Left colon (tissue), 2 donors: ENCODE measurements at places on chromosomes 5 and 9.
A peak's percentile ranks its signal among the peaks of the same experiment; 100 is the strongest.

DNA sequence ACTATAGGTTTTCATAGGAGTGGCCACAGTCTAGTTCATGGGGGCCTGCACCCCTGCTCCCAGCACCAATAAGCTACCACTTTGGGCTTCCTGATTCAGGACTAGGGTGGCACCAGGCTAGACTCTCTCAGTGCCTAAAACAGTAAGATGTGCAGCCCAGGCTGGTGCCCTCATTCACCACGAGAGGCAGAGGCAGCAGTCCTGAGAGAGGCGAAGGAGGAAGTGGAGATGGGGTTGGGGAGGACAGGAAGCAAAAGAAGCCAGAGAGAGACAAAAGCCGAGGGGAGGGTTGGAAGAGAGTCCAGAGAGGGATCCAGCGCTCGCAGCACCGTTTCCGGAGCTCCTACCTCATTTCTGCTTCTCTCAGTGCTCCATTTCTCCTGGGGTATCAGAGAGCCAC, 180.9 kb downstream of the MED10 start:
- no peak for DNase-seq

GRCh38 chr5:169095976-169096375, 205.0 kb downstream of the SLIT3 start:
- DNase-seq: no peak

DNA sequence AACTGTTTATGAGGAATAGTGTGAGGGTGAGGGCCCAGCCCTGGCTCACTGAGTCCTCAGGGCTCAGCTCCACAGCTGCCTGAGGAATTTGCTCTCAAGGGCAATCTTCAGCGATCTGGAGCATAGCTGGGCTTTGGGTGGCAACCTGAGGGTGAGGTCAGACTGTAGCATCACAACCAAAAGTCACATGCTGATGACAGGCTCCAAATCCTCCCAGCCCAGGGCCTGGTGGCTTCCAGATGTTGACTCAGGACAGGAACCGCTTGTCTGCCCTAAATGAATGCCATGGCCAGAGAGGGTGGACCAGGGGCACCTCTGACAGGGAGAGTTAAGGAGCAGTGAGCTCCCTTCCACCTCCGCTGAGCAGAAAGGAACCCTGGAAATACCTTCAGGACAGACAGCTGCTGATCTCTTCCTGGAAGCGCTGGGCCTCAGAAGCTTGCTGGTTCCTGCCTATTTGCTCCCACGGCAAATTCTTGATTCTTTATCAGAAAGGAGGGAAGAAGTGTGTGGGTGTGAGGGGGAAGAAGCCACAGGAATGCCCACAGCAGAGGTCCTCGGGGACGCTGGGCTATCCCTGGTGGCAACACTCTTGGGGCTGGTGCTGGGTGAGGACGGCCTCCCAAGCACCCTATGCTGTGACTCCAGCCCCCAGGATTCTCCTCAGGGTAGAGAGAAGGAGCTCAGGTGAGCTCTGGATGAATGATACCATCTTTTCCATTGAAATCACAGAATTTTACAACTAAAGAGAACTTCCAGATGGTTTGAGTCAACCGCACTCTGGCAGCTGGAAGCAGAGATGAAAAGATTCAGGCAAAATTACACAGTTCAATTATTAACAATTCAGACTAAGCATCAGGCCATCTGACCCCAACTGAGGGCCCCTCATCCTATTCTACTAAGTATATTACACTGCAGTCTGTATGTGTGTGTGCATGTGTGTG, 13.8 kb upstream of the CTSL start:
- DNase-seq: no peak

GRCh38 chr5:134019636-134020035, 14.9 kb upstream of the VDAC1 start:
- no peak for DNase-seq

DNA sequence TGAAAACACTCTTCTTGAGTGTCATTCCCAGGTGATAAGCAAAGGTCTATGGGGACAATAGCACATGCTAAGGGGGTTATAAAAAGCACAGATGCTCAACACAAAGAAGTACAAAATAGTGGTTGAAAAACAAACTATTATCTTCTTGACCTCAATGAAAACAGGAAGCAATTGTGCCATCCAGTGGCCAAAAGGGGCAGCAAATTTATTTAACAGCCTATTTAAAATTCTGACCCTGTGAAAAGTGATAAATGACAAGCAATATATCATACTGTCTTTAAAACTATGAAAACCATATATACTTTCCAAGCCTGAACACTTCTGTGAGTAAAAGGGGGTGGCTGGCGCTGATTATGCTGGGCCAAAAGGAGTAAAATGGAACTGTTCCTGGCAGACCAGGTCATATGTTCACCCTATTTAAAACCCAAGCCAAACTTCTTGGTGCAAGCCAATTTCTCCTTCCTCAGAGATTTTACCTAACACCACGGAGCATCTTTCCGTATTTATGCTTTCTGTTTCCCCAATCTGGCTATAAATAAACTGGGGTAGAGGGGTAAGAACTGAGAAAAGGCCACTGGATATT, 29.7 kb downstream of the TEX10 start:
- DNase-seq: peak; percentile 29

GRCh38 chr9:133058071-133058470, 3.7 kb upstream of the CEL start:
- no peak for DNase-seq
